ENCODE measurements at places on chromosomes 7 and 10. TPM values are rescaled to one million over a fixed set of nuclear protein-coding genes. Genes with fewer than 3 reads are reported as not detected.

DNA sequence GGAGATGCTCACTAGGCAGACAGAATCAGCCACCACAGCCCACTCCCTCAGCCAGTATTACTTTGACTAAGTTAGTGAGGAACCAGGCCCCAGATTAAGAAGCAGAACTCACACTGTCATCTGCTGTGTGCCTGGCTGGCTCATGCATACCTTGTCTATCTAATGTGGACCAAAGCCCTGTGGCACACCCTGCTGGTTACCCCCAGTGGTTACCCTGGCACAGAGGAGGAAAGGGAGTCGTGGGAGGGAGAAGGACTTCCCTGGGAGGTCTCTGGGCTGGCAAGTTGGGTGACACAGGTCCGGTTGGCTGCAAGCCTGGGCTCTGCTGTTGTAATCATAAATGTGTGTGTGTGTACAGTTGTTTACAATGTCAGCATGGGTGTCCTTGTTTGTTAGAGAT lies 7.5 kb upstream of the SH2D4B start:
- DNase-seq: peak; percentile 81
- no peak overlapping the region for H3K4me3 ChIP-seq
- peak overlapping the region; percentile 61 for H3K27ac ChIP-seq
- peaks cover 66% of the 10 kb centered on the region for H3K4me1 ChIP-seq

DNA sequence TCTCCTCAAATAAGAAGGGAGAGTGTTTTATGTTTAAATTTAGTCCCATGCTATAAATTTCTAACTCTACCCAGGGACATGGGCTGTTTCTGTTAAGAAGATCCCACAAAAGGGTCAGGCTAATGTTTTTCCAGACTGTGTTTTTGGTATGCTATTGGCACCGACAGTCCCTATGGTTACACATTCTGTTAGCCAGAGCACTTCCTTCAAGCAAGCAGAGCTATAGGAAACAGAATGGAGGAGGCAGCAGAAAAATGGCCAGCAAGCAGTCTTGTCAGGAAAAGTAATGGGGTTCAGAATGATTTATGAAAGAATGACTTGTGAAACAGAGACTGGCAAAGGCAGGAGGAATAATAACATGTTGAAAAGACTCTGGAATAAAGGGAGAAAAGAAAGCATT lies 44.8 kb upstream of the PHYHIPL start:
- no peaks in the 10 kb centered on the region for H3K4me1 ChIP-seq
- no peak overlapping the region for H3K4me3 ChIP-seq
- no peaks in the 10 kb centered on the region for H3K27me3 ChIP-seq
- H3K27ac ChIP-seq: no peak overlapping the region

DNA sequence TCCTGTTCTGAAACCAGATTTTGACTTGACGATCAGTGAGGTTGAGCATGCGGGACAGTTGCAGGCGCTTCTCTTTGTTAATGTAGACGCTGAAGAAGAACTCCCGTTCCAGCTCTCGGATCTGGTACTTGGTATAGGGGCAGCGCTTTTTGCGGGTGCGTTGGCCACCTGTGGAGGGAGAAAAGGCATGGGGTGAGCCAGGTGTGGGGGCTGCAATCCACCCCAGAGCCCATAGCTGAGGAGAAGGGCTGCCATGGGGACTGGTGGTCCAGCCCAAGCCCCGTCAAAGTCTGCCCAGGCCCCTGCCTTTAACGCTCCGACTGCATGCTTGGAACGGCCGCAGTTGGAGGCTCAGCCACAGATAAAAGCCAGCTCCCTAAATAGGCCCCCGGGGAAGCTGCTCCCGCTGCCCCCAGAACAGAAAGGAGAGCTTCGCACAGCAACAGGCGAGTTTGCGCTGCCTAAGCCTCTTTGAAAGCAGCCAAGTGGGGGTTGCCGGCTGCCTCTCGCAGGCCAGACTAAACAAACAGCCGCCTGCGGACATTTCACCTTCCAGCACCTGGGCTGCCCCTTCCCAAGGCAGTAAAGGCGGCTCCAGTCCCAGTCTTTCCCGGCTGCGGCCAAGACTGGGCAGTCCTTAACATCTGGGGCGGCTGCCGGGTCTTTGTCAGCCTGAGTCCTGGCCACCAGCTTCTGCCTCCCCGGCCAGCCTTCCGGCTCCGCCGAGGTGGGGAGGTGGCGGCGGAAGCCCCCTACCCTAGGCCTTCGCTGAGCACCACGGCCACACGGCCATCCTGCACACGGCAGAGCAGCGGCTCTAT lies 2.0 kb downstream of the HOXA11 start:
- no peak for DNase-seq
- peaks cover 33% of the 10 kb centered on the region for H3K4me1 ChIP-seq
- no peak overlapping the region for H3K27ac ChIP-seq

GRCh38 chr7:81846398-81846797 lies 76.6 kb upstream of the HGF start:
- peaks cover 4% of the 10 kb centered on the region for H3K4me1 ChIP-seq
- no peak overlapping the region for H3K4me3 ChIP-seq
- DNase-seq: no peak
- no peaks in the 10 kb centered on the region for H3K27me3 ChIP-seq
- H3K27ac ChIP-seq: no peak overlapping the region

DNA sequence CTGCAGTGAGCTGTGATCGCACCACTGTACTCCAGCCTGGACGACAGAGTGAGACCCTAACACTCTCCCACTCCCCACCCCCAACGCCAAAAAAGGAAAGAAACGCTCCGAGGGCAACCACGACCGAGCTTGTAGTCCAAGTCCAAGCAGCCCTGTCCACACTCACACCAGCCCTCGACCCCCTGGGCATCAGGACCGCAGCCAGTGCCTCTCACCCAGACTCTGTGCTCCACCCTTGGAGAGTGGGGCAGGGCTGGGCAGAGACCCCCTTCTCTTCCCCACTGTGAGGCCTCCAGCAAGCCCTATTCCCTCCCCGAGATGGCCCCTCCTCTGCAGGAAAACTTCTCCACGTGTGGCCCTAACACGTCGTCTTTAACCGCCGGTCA lies 82.6 kb downstream of the FOXL3 start:
- no peaks in the 10 kb centered on the region for H3K36me3 ChIP-seq
- DNase-seq: peak; percentile 5
- H3K27ac ChIP-seq: no peak overlapping the region
- no peaks in the 10 kb centered on the region for H3K27me3 ChIP-seq
- H3K4me1 ChIP-seq: no peaks in the 10 kb centered on the region

Gene COL13A1
- total RNA-seq: not detected

Gene DNTT
- total RNA-seq: not detected

- no peaks in the 10 kb centered on the region for H3K4me1 ChIP-seq
- DNase-seq: no peak
- H3K4me3 ChIP-seq: no peak overlapping the region
- H3K27me3 ChIP-seq: no peaks in the 10 kb centered on the region
Observed at GRCh38 chr7:44535348-44536064, 5.6 kb downstream of the NPC1L1 start.

DNA sequence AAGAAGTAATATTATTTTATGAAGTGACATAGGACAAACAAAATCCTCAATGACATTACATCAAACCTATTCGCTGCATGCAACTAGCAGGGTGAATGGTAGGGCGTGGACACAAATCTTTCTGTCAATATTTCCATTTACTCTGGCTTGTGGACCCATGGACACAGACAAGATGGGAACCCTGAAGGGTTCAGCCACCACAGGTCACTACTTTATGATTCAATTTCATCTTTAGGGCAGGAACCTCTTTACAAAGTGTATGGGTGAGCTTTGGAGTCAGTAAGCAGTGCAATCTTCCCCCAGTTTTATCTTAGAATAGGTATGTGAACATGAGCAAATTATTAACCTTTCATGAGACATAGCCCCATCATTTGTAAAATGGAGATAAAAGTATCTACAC lies 982.4 kb upstream of the LRRTM3 start:
- H3K27ac ChIP-seq: no peak overlapping the region
- no peaks in the 10 kb centered on the region for H3K27me3 ChIP-seq
- H3K4me3 ChIP-seq: no peak overlapping the region
- no peak for DNase-seq

DNA sequence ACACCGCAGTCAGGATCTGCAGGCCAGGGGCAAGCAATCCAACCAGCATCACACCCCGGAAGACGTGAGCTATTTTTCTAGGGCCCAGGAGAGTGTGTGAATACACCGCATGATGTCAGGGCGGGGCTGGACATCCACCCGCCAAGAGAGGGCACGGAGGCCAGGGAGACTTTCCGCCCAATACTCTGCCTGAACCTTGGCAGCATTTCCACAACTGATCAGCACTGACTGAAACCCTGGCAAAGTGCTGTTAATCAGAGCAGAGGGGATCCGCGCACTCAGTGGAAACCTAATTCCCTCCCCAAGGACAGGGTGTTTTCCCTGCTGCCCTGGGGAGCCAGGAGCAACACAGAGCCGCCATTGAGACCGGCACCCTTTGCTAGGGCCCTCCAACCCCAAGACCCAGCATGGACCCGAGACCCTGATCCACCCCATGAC lies 8.2 kb downstream of the MAD1L1 start:
- H3K27ac ChIP-seq: no peak overlapping the region
- H3K4me1 ChIP-seq: peaks cover under 1% of the 10 kb centered on the region
- H3K4me3 ChIP-seq: no peak overlapping the region
- H3K36me3 ChIP-seq: peaks cover 18% of the 10 kb centered on the region
- no peak for DNase-seq

DNA sequence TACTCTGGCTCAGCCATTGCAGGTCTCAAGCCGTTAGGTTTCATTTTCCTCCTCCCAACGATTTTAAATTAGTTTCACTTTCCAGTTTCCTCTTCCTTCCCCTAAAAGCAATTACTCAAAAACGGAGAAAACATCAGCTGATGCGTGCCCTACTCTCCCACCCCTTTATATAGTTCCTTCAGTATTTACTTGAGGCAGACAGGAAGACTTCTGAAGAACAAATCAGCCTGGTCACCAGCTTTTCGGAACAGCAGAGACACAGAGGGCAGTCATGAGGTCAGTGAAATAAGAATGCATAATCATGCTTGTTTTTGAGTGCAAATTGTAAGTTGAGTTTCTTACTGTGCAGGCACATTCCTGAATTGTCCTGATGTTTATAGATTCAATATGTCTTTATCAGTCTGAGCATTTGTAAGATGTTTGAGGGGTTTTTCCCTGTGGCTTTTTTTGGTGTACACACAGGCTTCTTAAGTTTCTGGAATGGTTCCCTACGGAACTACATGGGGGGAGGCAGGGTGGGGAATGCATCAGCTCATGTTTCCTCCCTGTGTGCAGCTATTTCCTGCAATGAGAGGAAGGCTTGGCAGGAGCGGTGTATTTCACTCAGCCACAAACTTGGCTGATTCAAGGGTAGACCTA lies at the start of gene IFIT3:
IFIT3 (plus strand) TSS at position 195 of the 639 bp plus-strand sequence; CDS start at position 272, 77 bp downstream.
- peaks cover 7% of the 10 kb centered on the region for H3K27me3 ChIP-seq
- peak within 1 kb of the TSS; percentile 63 for H3K4me3 ChIP-seq
- no peak for DNase-seq
- no peaks in the 10 kb centered on the region for H3K36me3 ChIP-seq
- peaks cover 52% of the 10 kb centered on the region for H3K4me1 ChIP-seq
- H3K27ac ChIP-seq: peak within 1 kb of the TSS; percentile 72

- H3K27ac ChIP-seq: no peak overlapping the region
- DNase-seq: peak; percentile 49
- no peak overlapping the region for H3K4me3 ChIP-seq
Observed at GRCh38 chr7:134632937-134633540, 13.6 kb upstream of the BPGM start.

Gene TFR2
- 10.1 TPM for total RNA-seq

- peak; percentile 70 for DNase-seq
- no peaks in the 10 kb centered on the region for H3K36me3 ChIP-seq
- no peak overlapping the region for H3K27ac ChIP-seq
Observed at GRCh38 chr10:103504181-103504783, 10.8 kb downstream of the NEURL1 start.

- H3K4me1 ChIP-seq: peaks cover 5% of the 10 kb centered on the region
- H3K4me3 ChIP-seq: no peak overlapping the region
- peaks cover 3% of the 10 kb centered on the region for H3K27me3 ChIP-seq
- H3K36me3 ChIP-seq: no peaks in the 10 kb centered on the region
- no peak overlapping the region for H3K27ac ChIP-seq
- DNase-seq: peak; percentile 36
Observed at GRCh38 chr7:156014201-156014600, 201.9 kb upstream of the SHH start.

GRCh38 chr10:12474727-12475412 lies 125.5 kb downstream of the CAMK1D start:
- H3K27me3 ChIP-seq: no peaks in the 10 kb centered on the region
- no peak overlapping the region for H3K4me3 ChIP-seq
- peaks cover 12% of the 10 kb centered on the region for H3K36me3 ChIP-seq
- H3K4me1 ChIP-seq: peaks cover 16% of the 10 kb centered on the region
- no peak for DNase-seq

DNA sequence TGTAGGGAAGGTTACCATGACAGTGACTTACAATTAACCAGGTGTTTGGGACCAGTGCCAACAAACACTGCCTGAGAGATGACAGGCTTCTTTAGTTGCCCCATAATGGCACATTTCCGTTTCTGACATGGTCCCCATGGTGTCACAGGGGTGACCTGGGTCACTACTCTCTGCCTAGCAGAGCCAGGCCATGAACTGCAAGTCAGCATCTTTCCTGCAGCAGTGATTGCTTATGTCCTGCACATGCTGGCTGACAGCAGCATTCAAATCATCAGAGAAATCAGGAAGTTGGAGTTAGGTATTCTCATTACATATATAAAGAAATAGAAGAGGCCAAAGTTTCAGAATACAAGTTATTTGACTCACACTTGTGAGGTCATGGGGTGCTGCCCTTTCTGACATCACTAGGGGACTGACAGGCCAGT lies 47.1 kb upstream of the ZNRF2 start:
- H3K27me3 ChIP-seq: peaks cover 4% of the 10 kb centered on the region
- H3K4me3 ChIP-seq: no peak overlapping the region
- peaks cover 12% of the 10 kb centered on the region for H3K4me1 ChIP-seq
- no peak overlapping the region for H3K27ac ChIP-seq
- no peaks in the 10 kb centered on the region for H3K36me3 ChIP-seq

Gene SEC23IP
- total RNA-seq: 70.3 TPM

GRCh38 chr10:122478971-122479370 lies 17.6 kb downstream of the HTRA1 start:
- no peaks in the 10 kb centered on the region for H3K36me3 ChIP-seq
- H3K27me3 ChIP-seq: peaks cover 10% of the 10 kb centered on the region
- H3K27ac ChIP-seq: no peak overlapping the region
- no peak for DNase-seq

- no peak overlapping the region for H3K4me3 ChIP-seq
- DNase-seq: no peak
- no peaks in the 10 kb centered on the region for H3K27me3 ChIP-seq
- H3K27ac ChIP-seq: no peak overlapping the region
- peaks cover 14% of the 10 kb centered on the region for H3K4me1 ChIP-seq
- peaks cover 15% of the 10 kb centered on the region for H3K36me3 ChIP-seq
Observed at GRCh38 chr7:141671705-141672496, 30.1 kb downstream of the DENND11 start.

- H3K36me3 ChIP-seq: no peaks in the 10 kb centered on the region
- H3K27ac ChIP-seq: no peak overlapping the region
- H3K4me1 ChIP-seq: peaks cover 15% of the 10 kb centered on the region
- H3K27me3 ChIP-seq: no peaks in the 10 kb centered on the region
- H3K4me3 ChIP-seq: no peak overlapping the region
- DNase-seq: no peak
Observed at GRCh38 chr10:71801361-71801760, 28.0 kb upstream of the VSIR start.

Data from activated CD4-positive, alpha-beta T cell treated with anti-CD3 and anti-CD28 coated beads for 36 hours (primary cell).